LHCN-M2 (cell line): ENCODE measurements at places on chromosomes 12 and 14. TPM values are rescaled to one million over a fixed set of nuclear protein-coding genes. Genes with fewer than 3 reads are reported as not detected.

The CD27 gene
- 0.17 and 0.19 TPM in 2 replicates for total RNA-seq

The TSPAN9 gene
- total RNA-seq = 19.9 and 28.7 TPM in 2 replicates

GRCh38 chr12:108966378-108967151 is 54.3 kb downstream of the SVOP start:
- DNase-seq = no peak

DNA sequence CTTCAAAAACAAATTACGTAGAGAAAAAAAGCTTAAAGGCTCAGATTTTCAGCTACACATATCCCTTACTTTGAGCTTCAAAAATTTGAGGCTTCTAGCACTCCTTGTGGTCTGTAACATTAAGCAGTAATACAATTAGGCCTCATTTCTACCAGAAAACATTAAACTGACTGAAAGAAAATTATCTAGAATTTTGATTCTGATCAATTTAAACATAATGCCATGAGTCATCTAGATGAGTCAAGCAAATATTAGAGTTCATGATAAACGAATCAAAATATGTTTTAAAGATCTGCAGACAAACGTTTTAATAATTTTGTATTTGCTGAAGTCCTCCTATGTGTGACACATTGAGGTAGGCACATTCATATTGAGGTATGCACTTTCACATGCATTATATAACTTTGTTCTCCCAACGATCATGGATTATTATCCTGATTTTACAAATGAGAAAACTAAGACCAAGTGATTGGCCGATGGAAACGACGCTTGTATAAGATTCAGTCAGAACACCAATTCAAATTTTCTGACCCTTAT is 4.3 kb downstream of the OSBPL8 start:
- DNase-seq = no peak

DNA sequence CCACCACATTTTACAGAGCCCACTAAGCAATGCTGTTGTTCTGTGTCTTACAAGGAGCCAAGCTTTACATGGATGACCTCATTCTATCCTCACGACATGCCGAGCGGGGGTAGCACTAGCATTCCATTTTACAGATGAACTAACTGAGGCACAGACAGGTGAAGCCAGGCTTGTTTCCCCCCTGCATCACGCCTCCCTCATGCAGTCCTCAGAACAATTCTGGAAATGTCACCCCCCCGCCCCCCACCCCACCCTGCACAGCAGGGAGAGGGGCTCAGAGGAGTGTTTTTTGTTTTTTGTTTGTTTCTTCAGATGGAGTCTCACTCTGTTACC is 1.5 kb downstream of the SLC8B1 start:
- no peak for DNase-seq

- DNase-seq = no peak
Measured at GRCh38 chr12:47750229-47750798, 8.4 kb downstream of the RAPGEF3 start.

DNA sequence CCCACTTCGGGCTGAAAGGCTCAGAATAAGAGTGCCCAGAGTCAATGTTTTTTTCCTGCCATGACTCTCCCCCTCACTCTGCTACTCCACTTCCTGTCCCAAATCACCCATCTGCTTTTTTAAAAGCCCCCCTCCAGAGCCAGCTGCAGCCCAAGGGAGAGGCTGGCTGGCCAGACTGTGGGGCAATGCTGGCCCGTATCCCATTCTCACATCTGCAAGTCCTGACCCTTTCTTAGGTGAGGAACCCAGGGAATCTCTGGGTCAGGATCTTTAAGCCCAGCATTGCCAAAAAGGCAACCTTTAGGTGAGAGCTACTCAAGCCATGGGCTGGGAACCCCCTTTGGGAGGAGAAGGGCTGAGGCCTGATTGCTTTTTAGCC is 1.7 kb upstream of the ITGA5 start:
- DNase-seq = peak; percentile 42

GRCh38 chr12:6182279-6182898 is 17.8 kb upstream of the CD9 start:
- peak; percentile 94 for DNase-seq

DNA sequence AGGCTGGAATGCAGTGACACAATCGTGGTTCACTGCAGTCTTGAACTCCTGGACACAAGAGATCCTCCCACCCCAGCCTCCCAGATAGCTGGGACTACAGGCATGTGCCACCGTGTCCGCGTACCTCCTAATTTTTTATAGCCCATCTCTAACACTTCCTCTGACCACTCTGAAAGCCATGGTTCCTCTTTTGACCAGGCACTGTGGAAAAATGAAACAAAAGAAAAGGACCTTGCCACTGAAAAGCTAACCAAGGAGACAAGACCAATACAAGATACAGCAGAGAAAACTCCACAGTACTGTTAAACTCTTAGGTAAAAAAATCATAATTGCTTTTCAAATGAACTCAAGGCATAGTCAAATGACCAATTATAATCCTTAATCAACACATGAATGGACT is 233.3 kb downstream of the NEDD1 start:
- DNase-seq = no peak

- no peak for DNase-seq
Measured at GRCh38 chr12:84998341-84998740, 37.7 kb downstream of the TSPAN19 start.
